ENCODE measurements at places on chromosomes 13 and 19.

GRCh38 chr19:45999653-46000121 lies 4.4 kb downstream of the CCDC61 start:
- DNase-seq, result no peak

DNA sequence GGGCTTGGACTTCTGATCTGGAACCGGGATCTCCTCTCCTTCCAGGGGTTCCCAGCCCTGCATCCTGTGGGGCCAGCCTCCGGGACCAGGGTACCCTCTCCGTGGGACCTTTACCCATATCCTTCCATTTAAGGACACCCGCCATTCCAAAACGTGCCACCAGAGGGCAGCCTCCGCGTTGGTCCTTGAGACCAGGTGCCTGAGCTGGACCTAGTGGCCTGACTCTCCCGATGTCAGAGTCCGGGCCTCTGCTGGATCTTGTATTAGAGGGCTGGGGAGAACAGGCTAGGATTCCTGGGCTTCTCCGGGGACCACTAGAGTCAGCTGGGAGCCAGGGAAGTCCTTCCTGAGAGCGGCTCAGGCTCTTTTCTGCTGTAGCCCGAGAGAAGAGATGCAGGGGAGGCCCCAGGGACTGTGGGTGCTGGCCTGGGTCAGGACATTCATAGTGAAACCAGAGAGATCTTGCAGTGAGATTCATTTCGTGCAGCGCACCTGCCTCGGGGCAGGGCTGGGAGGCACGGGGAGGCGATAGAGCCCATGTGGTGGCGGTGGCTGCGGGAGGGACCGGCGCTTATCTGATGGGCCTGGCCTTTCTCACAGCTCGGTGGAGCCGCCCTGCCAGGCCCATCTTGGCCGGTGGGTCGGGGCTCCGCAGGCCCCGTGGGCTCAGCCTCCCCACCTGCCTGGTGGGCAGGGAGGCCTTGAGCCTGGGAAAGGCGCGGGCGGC lies 9.8 kb upstream of the SLC7A10 start:
- no peak for DNase-seq

- DNase-seq, result no peak
Observed at GRCh38 chr13:38301236-38301635, 48.4 kb upstream of the UFM1 start.

GRCh38 chr13:92984151-92984550 lies 242.5 kb upstream of the GPC6 start:
- DNase-seq, result no peak

- DNase-seq, result no peak
Observed at GRCh38 chr19:54312436-54313377, at the start of gene LILRA5. Gene LILRA5 (minus strand): TSS chr19:54313166. CDS start chr19:54313019, 147 bp downstream.

DNA sequence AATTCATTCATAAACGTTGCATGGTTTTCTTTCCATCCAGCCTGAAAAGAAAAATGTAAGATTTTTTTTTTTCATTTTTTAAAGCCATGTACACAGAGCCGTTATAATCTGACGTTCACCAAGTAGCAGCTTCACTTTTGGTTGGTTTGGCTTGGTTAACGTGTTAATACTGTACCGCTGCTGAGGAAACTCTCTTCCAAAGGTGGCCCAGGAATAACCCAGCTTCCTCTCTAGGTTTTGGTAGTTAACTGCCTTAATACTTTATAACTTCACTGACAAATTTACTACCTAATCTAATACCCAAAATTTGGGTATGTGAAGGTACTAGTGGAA lies 1.7 kb downstream of the INTS6 start:
- DNase-seq, result no peak

DNA sequence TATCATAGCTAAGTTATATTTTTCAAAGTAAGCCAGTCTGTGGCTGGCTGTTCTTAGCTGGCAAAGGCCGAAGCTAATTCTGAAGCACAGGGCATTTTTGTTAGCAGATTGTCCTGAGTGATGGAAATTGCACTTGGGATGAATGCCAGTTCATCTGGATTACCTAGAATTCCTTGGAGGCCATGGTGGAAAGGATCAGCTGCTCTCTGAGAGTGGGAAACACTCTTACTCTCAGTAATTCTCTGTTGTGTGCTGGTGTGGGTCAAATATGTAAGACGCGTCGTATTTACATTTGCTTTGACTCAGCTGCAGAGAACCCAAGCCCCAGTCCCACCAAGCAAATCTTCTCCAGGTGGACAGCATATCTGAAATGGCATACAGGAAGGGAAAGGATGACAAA lies 60.7 kb upstream of the C1QTNF9B start:
- DNase-seq, result no peak

DNA sequence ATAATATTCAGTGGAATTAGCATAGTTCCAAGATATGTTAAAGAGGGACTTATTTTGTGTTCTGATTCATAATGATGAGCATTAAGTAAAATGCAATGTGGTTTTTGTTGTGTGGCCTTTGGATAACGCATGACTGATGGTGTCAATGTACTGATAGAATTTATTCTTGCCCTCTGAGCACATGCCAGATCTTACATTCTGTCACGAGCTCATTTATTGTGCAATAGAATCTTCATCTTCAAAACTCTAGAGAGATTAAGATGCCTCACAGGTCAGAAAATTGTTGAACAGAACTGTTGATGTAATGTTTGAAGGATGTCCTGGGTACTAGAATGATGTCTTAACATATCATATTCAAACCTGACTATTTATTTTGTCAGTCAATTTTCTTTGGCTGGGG lies 148.0 kb upstream of the HTR2A start:
- no peak for DNase-seq

GRCh38 chr13:110337247-110337646 lies 30.2 kb downstream of the COL4A2 start:
- no peak for DNase-seq

DNA sequence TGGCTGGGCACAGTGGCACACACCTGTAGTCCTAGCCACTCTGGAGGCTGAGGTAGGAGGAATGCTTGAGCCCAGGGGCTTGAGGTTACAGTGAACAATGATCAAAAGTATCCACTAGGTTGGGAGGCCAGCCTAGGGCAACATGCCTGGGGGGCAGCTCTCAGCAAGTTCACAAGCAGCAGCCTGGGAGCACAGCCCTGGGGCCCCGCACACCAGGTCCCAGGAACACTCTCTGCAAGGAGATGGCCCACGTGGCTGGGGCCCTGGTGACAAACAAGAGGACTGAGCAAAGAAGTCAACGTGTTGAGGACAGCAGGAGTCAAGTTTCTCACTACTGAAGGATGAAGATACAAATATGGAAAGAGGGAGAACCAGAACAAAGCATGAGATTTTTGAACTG lies 39.3 kb downstream of the ABCC4 start:
- no peak for DNase-seq

- DNase-seq, result no peak
Observed at GRCh38 chr19:7597689-7598088, 2.0 kb downstream of the CAMSAP3 start.

DNA sequence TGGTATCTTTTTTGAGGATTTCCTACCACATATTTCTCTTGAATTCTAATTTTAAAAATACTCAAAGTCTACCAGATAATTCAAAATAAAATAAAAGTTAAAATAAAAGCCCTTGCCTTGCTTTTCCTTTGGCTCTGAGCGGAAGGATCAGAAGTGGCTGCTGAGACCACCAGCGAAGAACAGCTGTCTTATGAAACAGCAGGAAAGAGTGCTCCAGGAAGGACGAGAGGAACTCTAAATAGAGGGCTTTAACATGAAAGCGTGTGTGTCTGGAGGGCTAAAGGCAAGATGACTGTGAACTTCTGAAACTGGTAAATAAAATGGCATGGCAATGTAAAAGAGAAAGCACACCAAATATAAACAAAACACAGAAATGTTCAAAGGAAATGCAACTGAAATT lies 521.5 kb upstream of the SPRY2 start:
- no peak for DNase-seq

- peak; percentile 91 for DNase-seq
Observed at GRCh38 chr19:50427997-50428425, 4.7 kb upstream of the MYBPC2 start.

GRCh38 chr19:38840583-38840968 lies 9.0 kb upstream of the ECH1 start:
- no peak for DNase-seq

DNA sequence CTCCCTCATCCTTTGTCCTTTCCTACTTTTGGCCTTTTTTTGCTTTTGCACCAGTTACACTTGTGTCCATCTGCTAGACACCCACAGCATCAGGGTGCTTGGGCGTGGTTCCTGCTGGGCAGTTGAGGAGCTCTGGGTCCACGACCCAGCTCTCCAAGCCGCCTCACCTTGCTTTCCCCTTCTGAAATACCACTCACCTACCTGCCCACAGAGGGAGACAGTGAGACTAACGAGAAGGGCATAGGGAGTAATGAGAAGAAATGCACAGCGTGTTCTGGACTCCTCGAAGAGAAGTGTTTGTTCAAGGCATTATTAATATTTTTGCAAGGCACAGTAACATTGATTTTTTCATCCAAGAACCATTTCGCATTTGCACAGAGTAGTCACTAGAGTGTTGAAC lies 92.9 kb downstream of the DNAJC15 start:
- no peak for DNase-seq

DNA sequence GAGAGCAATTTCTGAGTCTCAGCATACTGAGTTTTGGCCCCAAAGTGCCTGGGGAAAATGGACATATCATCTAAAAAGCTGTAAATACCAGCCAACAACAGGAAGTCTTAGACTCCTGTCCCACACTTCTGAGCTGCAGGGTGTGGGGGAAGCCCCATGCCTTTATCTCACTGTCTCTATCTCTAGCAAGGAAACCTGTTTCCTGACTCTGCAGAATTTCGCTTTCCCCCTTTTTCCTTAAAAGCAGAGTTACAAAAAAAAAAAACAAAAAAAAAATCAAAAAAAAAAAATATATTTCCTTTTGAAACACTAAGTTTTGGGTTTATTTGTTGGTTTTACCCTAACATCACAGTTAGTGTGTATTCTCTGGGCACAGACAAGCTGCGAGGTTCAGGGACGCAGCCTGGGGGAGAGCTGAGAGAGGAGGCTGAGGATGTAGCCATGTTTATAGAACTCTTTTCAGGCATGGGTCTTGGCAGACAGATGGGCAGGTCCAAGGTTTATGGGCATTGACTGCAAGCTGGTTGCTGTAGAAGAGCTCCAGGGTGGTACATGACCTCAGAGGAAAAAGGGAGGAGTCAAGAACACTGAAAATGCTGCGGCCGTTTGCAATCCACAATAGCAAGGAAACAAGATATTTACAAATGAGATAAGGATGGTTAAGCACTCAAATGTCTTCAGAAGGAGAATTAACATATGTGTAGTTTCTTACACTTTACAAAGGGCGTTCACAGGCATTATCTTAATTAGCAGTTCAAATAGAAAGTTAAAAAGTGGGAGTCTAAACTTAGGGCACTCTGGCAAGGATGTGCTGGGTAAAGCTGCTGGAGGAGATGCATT lies 4.9 kb downstream of the MBNL2 start:
- DNase-seq, result no peak

GRCh38 chr19:55321466-55322137 lies 3.5 kb downstream of the TMEM150B start:
- no peak for DNase-seq

DNA sequence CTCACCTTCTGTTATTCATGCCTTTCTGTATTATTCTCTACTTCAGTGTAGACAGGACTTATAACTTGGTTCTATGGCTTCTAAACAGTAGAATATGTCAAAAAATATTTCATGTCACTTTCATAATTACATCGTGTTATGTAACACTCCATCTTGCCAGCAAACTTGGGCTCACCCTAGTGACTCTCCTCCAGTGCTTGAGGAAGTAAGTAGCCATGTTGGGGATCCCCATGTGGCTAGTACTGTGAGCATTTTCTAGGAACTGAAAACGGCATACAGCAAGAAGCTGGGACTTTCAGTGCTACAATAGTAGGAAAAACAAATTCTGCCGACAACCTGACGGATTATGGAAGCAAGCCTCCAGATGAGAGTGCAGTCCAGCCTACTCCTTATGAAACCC lies 495.6 kb downstream of the SLITRK6 start:
- no peak for DNase-seq

GRCh38 chr19:47096721-47097120 lies 16.9 kb downstream of the ZC3H4 start:
- DNase-seq, result no peak

GRCh38 chr13:35876601-35877000 lies 254.6 kb downstream of the DCLK1 start:
- DNase-seq, result no peak

DNA sequence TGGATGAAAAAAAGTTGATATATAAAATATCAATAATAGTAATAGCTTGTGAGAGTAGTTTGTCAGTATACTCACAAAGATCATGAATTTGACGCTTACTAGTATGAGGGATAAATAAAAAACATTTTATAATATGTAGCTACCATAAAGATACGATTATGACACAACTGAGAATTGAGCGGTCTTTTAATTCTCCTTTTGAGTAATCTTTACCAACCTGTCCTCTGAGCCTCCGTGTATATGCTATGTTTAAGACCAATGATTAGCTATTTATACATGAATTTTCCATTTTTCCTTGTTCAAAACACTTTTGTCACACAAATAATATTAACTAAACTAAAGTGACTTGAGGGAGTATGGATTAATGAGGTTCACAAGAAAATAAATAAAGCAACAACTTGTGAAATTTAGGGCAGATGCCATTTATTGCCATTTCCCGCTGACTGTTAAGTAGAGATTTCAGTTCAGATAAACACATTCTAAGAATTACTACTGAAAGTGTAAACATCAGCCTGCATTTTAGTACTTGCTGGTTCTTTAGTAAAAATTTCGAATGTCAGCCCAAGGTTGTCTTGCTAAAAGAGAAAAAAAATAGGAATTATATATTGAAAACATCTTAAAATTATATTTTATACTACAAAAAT lies 6.2 kb upstream of the IRS2 start:
- no peak for DNase-seq

DNA sequence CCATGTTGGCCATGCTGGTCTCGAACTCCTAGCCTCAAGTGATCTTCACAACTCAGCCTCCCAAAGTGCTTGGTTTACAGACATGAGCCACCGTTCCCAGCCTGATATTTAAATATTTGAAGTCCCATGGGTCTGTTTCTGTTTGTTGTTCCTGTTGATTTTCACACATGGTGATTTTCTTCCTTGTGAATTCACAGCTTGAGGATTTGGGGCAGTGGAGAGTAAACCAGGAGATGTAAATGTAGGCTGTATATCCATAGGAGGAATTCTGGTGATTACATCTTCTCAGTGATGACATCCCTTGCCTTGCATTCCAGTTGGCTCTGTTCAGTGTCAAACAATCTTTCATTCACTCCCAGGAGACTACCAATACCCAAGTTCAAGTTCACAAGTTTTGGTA lies 471.9 kb downstream of the KCTD12 start:
- DNase-seq, result no peak

DNA sequence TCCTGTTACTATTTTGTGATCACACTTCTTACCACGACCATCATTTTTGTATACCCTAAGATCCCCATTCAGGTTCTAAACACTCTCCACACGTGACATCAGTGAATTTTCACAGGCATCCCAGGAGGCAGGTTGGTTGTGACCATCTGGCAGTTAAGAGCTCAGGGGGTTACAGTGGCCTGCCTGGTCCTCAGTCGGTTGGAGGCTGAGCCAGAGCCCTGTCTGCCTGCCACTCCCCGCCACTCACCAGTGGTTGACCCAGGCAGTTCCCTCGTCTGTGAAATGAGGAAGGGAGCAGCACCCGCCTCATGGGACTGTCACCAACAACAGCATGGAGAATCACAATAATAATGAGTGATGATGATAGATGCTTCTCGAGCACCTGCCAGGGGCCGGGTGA lies 36.4 kb upstream of the EHD2 start:
- no peak for DNase-seq

Data from hindlimb muscle (tissue), 1 donor.